SW480 (cell line): ENCODE measurements at places on chromosomes 4 and X.

DNA sequence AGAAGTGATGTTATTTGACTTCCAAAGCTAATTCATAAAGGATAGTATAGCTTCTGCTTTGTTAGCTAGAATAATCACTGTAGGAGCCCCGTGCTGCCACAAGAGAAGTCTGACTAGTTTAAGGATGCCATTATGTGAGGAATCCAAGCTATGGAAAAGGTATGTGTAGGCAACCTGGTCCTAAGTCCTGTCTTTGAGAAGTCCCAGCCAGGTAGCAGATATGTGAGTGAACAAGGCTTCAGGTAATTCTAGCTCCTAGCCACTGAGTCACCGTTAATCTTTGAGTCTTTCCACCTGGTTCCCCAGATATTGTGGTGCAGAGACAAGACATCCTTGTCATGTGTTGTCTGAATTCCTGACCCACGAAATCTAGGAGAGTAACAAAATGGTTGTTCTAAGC, 55.5 kb downstream of the BMP3 start:
- DNase-seq = no peak

GRCh38 chr4:138307319-138307718, 65.2 kb upstream of the SLC7A11 start:
- DNase-seq = no peak

DNA sequence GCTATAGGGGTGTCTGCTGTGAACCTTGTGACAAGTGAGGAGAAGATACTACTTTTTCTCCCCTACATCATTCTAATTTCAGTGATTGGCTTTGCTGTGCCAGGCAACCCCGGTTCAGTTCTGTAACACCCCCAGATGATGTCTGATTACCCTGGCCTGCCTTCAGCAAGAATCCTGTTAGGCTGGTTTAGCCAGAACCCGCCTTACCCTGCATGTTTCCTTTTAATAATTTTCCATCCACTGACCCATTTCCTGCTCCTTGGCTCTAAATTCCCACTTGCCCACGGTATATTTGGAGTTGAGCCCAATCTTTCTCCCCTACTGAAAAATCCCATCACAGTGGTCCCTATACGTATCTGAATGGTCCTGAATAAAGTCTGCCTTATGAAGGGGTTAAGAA, 46.5 kb upstream of the HPSE start:
- no peak for DNase-seq

DNA sequence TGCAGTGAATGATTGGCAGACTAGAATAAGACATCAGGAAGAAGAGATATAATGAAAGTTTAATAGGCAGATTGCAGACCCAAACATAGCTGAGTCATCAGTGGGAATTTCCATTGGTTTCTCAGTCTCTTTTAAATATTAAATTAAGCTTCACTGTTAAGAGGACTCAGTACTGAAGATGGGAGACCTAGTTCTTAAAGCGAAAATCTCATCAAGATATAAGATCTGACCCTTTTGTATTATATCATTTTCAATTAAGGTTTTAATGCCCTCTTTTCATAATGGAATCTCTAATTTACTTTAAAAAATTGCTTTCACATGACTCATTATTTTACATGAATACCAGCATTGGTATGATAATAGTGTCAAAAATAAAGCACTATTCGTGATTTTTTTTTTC, 168.9 kb upstream of the ATOH1 start:
- DNase-seq = no peak

- DNase-seq = no peak
These were observed 73.3 kb upstream of the HHIP start for GRCh38 chr4:144572660-144573059.

- no peak for DNase-seq
These were observed 1333.9 kb upstream of the TENM3 start for GRCh38 chr4:180909279-180909678.

- DNase-seq = peak; percentile 34
These were observed 34.3 kb downstream of the NALF2 start for GRCh38 chrX:69538321-69538876.

- no peak for DNase-seq
These were observed 64.7 kb upstream of the UBQLN2 start for GRCh38 chrX:56498756-56499155.
